Stimulated activated CD4-positive, alpha-beta T cell treated with anti-CD3 and anti-CD28 coated beads, Interleukin-2, amount 100 ng/mL, for 24 hours (primary cell): ENCODE measurements at places on chromosomes 16 and 17.

- DNase-seq: no peak
Observed at GRCh38 chr17:42680331-42680808, 1.3 kb downstream of the CCR10 start.

GRCh38 chr16:82248012-82248656 is 78.1 kb upstream of the MPHOSPH6 start:
- no peak for DNase-seq

- DNase-seq: no peak
Observed at GRCh38 chr16:66159987-66160386, 206.5 kb upstream of the CDH5 start.

- DNase-seq: no peak
Observed at GRCh38 chr17:15971098-15971678, 26.3 kb downstream of the ADORA2B start.

DNA sequence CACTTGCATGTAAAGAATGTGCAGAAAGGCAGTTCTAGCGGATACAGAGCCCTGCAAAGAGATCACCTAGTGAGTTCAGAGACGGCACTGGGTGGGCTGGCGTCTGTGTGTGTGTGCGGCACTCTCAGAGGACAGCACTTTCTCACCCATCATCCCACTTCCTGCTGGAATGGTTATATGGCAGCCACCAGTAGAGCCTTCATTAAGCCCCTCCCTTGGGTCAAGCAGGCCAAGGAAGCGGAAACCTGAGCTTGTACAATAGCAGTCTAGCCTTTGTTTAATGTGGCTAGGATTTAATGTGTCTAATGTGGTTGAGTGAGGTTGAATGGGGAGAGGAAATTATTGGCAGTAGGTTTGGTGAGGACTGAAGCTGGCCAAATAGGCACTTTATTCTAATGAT is 88.3 kb upstream of the ELAC2 start:
- no peak for DNase-seq

DNA sequence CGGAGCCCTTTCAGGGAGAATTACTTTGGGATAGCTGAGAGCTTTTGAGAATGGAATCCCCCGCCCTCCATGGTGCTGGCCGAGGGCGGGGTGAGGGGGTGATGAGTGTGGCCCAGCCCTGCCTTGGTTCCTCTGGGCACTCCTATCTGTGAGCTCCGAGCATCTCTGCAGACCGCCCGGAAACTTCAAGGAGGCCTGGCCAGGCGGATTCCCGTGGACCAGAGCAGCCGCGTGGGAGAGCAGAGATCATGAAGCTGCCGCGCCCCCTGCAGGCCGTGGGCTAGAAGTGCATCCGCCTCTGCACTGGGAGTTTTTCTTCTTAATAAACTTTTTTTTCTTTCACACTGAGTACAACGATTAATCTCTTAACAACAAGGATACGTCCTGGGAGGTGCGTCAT is 392.9 kb upstream of the EEF2KMT start:
- no peak for DNase-seq

GRCh38 chr17:82443465-82444283 is 6.9 kb downstream of the CYBC1 start:
- DNase-seq: no peak

DNA sequence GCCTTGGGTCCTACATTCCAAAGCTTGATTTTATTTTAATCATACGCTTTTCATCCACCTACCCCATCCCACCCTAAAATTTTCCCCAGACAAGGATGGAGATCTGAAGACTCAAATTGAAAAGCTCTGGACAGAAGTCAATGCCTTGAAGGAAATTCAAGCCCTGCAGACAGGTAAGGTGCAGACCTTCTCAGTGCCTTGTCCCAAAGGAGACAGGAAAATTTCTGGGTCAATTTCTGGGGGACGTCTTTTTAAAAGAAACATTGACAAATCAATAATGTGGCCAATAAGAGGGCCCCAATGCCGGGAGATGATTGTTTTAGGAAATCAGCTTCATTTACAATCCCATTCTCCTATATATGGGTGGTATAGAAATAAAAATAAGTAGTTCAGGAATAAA is 5.7 kb downstream of the CLEC3A start:
- no peak for DNase-seq

- no peak for DNase-seq
Observed at GRCh38 chr17:34885076-34885475, 76.2 kb downstream of the CCT6B start.

- DNase-seq: no peak
Observed at GRCh38 chr16:74455619-74456289, 34.5 kb upstream of the CLEC18B start.

GRCh38 chr17:77437017-77437416 is 296.2 kb downstream of the SEC14L1 start:
- DNase-seq: no peak

GRCh38 chr16:79893445-79893844 is 292.9 kb upstream of the MAF start:
- DNase-seq: no peak
